ENCODE measurements at places on chromosomes 2 and 18.
A peak's percentile ranks its signal among the peaks of the same experiment; 100 is the strongest.

GRCh38 chr18:13267431-13267873 is 48.9 kb downstream of the LDLRAD4 start:
- no peak for DNase-seq

- DNase-seq, result no peak
Measured at GRCh38 chr2:58959996-58960395, 718.9 kb upstream of the FANCL start.

DNA sequence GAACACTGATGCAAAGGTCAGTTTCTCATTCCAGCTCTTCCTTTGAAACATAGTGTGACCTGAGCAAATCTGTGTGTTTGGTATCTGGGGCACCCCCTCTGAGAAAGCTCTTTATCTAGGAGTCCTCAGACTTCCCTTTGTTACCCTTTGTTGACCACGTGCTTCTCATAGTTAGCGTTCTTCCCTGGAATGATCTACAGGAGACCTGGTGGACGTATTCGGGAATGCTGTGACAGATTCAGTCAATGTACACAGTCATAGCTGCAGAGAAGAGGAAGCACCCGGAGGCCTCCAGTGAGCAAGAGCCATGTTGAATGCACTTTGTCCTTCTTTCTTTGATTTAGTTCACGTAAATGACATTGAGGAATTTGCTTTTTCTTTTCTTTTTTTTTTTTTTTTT is 10.7 kb upstream of the CHMP1B start:
- no peak for DNase-seq

DNA sequence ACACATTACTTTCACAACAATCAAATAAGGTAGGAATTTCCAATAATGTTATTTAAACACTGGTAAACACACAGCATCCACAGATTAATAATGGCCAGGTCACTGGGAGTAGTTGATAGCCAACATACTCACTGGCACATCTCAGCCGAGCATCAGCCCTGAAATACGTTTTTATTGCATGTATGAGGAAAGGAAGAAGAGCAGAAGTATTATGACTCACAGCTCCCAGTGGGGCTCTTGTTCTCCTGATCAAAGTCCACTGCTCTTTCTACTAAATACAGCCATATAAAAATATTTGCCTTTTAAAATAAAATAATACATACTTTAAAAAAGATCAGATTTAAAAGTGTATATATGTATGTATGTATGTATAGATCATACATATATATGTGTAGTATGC is 999.6 kb downstream of the SUCLG1 start:
- DNase-seq, result no peak

DNA sequence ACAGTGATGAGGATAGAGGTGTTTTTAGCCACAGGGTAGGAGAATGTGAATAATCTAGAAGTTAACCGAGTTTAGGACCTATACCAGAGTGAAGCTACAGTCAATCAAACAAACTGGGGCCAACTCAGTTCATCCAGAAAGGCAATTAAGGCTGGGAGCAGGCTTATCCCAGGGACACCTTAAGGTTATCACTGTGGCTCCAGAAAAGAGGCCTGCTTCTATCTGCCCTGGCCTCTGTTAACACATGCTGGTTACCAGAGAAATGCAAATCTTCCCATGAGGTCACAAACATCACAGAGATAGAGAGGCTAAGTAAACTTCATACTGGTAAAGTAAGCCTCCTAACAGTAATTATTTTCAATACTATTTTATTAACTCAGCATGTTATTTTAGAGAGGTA is 93.2 kb upstream of the GRB14 start:
- no peak for DNase-seq

GRCh38 chr18:75880925-75881504 is 453.5 kb upstream of the SMIM21 start:
- DNase-seq, result no peak

DNA sequence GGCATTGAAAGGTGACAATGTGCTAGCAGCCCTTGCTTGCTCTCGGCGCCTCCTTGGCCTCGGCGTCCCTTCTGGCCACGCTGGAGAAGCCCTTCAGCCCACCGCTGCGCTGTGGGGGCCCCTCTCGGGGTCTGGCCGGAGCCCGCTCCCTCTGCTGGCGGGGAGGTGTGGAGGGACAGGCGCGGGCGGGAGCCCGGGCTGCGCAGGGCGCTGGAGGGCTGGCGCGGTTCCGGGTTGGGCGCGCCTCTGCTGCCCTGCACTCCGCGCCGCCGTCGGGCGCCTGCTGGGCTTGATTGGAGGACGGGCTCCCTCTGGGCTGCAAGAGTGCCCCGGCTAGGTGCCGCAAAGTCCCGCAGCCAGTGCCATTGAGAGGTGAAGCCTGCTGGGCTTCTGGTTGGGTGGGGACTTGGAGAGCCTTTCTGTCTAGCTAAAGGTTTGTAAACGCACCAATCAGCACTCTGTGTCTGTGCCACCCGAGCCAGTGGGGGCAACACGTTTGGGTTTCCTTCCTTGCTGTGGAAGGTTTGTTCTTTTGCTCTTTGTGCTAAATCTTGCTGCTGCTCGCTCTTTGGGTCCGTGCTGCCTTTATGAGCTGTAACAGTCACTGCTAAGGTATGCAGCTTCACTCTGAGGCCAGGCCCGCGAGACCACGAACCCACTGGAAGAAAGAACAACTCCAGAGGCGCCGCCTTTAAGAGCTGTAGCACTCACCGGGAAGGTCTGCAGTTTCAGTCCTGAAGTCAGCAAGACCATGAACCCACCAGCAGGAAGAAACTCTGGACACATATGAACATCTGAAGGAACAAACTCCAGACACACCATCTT is 14.8 kb upstream of the IMP4 start:
- DNase-seq, result no peak

DNA sequence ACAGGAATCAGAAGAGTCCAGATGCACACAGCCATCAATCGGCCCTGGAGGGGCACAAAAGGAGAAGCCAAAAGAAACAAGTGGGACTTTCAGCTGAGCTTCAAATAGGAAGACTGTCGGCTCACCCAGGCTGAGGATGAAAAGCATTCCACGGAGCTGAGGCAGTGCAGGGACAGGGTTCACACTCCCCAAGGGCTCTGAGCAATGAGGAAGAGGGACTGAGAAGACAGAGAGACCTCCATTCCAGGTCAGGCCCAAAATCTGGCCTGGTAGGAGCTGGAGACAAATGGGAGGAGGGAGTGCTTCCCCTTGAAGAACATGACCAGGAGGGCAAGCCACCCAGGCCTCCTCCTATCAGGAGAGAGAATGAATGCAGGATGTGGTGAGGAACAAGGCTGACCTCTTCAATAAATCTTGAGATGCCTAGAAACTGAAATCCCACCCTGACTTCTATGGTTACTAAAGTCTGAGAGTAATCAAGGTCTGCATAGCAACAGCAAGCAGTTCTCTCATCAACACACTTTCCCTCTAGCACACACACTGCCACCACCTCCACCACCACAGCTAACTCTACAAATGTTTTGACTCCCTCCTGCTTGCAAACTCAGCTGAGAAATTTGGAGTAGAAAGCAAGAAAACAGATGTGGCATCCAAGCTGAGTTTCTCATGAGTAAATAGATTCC is 434.4 kb downstream of the TNS1 start:
- DNase-seq, result peak; percentile 26

GRCh38 chr2:213316001-213316735 is 31.9 kb downstream of the SPAG16 start:
- DNase-seq, result no peak

DNA sequence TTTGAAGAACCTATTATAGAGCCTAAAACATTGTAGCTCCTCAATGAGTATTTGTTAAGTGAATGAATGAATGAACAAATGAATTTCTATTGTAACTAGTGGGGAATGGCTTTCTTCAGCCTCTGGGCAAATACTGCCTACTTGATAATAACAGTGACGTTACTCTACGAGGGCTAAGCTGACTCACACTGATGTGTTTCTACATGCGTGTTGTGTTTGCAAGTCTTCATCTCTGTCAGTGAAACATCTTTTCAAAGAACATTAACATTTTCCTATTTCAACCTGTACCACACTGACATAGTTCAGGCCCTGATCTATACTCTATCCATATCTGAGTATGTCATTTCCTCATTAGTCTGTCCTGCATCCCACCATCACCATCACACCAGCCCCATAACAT is 319.9 kb upstream of the ACVR2A start:
- no peak for DNase-seq

GRCh38 chr2:75788154-75788553 is 77.4 kb upstream of the GCFC2 start:
- no peak for DNase-seq

- DNase-seq, result no peak
Measured at GRCh38 chr18:58567453-58568196, 61.3 kb downstream of the ALPK2 start.

- DNase-seq, result peak; percentile 45
Measured at GRCh38 chr2:215619022-215619958, 183.4 kb upstream of the FN1 start.

- no peak for DNase-seq
Measured at GRCh38 chr2:25453199-25453905, 111.6 kb upstream of the DNMT3A start.

GRCh38 chr18:59993560-59993959 is 93.8 kb downstream of the PMAIP1 start:
- no peak for DNase-seq

DNA sequence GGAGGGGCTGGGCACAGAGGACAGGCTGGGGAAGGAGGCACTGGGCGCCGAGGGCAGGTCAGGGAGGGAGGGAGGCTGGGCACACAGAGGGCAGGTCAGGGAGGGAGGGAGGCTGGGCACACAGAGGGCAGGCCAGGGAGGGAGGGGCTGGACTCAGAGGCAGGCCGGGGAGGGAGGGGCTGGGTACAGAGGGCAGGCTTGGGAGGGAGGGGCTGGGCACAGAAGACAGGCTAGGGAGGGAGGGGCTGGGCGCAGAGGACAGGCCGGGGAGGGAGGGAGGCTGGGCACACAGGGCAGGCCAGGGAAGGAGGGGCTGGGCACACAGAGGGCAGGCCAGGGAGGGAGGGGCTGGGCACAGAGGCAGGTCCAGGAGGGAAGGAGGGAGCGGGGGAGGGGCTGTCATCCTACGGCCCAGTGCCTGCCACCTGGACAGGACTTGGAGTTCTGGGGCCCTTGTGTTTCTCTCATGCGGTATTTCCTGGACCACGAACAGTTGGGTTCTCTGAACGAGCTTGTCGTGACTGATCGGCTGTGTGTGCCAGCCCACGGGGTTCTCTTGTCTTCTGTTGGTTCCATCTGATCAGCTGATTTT is 46.7 kb upstream of the KCNG2 start:
- DNase-seq, result no peak

GRCh38 chr2:240322231-240322955 is 113.1 kb upstream of the GPC1 start:
- no peak for DNase-seq

DNA sequence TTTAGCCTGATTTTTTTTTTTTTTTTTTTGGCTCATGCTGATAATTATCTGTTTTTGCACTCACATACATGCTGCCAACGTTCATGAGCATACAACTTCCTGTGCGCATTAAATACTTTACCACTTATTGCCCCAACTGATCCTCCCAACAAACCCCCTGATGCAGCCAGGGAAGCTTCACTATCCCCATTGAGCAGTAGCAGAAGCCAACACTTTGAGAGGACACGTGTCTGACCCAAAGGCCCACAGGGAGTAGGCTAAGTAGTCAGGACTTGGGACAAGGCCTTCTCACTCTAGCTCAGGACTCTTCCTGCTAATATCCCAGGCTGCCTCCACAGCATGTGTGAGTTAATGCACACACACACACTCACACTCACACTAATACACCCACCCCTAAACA is 36.2 kb upstream of the MAT2A start:
- DNase-seq, result no peak

DNA sequence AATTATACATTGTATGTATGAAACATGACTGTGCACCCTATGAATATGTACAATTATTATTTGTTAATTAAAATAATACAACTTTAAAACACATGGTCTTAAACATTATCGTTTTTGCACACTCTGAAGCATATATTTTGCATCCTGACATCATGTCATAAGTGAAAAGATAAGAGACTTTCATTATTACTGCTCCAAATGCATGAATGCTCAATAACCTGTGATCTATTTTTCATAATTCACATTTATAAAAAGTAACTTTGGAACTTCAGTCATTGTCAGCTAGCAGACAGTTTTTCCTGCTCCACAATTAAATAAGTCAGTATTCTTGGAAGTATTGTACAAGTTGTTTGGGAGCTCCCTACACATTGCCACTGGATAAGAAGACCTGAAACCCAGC is 1.3 kb upstream of the ITPRIPL1 start:
- DNase-seq, result no peak

DNA sequence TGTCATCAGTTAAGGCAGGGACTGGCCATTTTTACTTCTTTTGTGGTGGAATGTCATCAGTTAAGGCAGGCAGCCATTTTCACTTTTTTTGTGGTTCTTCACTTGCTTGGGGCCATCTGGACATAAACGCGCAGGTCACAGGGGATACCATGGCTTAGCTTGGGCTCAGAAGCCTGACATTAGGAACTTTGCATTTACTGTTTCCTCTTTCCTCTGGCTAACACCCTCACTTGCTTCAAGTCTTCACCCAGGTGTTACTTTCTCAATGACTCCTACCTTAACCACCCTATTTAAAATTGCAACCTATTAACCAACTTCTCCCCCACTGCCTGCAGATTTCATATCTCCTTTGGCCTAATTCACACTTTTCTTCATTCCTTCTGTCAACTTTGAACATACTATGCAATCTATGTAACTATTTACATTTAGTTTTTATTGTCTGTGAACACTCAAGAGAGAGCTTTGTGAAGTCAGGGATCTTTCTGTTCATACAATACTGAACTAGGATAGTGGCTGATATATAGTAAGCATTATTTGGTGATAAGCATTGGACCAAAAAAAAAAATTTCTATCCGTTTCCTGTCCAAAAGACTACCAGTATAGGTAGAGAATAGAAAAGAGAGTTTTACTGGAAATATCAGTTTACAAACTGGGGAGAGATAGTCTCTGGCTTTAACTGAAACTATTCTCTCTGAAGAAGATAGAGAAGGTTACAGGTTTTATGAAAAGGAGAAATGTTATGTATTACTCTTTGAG is 600.1 kb upstream of the ZNF804A start:
- no peak for DNase-seq

- no peak for DNase-seq
Measured at GRCh38 chr18:13446024-13446423, 227.5 kb downstream of the LDLRAD4 start.

GRCh38 chr2:105686588-105686987 is 58.1 kb upstream of the NCK2 start:
- DNase-seq, result no peak

DNA sequence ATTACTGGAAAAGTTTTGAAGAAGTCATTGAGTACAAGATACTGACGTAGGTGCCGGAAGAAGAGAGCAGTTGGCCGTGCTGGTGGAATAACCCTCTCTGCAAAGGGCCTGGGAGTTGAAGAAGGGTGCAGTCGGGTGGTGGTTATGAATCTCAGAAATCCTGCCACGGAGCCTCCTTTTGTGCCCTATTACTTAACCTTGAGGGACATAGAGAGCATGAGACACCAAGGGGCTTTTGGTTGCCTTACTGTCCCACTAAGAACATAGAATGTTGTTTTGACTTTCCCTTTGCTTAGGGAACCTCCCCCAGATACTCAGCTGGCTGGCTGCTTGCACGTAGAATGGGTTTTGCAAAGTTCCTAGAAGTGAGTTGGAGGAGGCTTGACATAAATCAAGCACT is 1.3 kb upstream of the CD28 start:
- no peak for DNase-seq

Measured in right kidney (tissue), 9 donors.